ENCODE measurements at places on chromosomes 2 and 18. TPM values are rescaled to one million over a fixed set of nuclear protein-coding genes. Genes with fewer than 3 reads are reported as not detected.

DNA sequence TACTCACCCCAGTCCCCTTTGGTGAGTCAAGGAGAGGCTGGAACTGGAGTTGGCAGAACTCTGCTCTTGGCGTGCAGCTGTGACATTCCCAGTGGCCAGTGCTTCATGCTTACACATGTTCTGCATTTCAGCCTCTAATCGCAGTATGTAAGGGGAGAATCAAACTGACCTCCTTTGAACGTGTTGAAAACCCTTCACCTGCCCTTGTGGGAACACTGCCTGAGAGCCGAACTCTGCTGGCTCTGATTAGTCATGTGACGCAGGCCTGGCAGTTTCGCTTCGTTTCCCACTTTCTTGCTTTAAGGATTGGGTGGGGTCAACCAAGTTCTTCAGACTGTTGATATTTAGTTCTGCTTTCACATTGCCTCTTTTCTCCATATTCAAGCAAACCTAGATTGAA is 173.8 kb upstream of the BCL2L11 start:
- H3K4me1 ChIP-seq, result no peaks in the 10 kb centered on the region
- no peaks in the 10 kb centered on the region for H3K36me3 ChIP-seq
- no peak overlapping the region for H3K27ac ChIP-seq
- H3K27me3 ChIP-seq, result no peaks in the 10 kb centered on the region
- H3K4me3 ChIP-seq, result no peak overlapping the region
- peak; percentile 20 for DNase-seq

GRCh38 chr18:25288340-25288938 is 63.5 kb downstream of the ZNF521 start:
- DNase-seq, result no peak
- no peak overlapping the region for H3K4me3 ChIP-seq
- H3K27ac ChIP-seq, result no peak overlapping the region
- no peaks in the 10 kb centered on the region for H3K36me3 ChIP-seq

- DNase-seq, result no peak
- no peaks in the 10 kb centered on the region for H3K4me1 ChIP-seq
- no peaks in the 10 kb centered on the region for H3K36me3 ChIP-seq
- no peaks in the 10 kb centered on the region for H3K27me3 ChIP-seq
These were observed 328.4 kb downstream of the DYSF start for GRCh38 chr2:71781695-71782228.

GRCh38 chr2:38239452-38239851 is 137.6 kb downstream of the ATL2 start:
- H3K4me3 ChIP-seq, result no peak overlapping the region
- no peaks in the 10 kb centered on the region for H3K36me3 ChIP-seq
- no peak for DNase-seq

DNA sequence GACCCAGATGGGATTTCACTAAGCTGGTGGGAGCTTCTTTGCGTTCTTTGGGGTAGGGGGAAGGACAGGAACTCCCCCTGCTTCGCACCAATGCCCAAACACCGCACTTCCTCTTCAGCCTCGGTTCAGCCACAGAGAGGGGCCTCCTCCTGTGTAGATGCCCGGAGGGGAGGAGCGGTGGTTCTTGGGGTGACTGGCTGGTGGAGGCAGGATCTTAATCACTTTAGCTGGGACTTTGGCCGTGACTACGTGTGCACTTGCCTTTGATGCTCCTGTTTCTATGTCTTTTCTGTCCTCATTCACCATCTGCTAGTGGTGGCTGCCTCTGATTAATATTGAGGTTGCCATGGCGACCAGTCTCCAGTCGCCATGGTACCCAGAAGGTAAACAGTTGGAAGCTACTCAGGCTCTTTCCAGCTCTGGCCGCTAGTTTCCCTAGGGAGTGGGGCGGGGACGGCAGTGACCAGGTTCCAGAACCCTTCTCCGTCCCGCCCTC is 1.9 kb downstream of the CNGA3 start:
- no peaks in the 10 kb centered on the region for H3K36me3 ChIP-seq
- peak; percentile 21 for DNase-seq
- peaks cover 25% of the 10 kb centered on the region for H3K4me1 ChIP-seq

- no peak overlapping the region for H3K27ac ChIP-seq
- H3K4me1 ChIP-seq, result no peaks in the 10 kb centered on the region
- peaks cover 3% of the 10 kb centered on the region for H3K27me3 ChIP-seq
- DNase-seq, result peak; percentile 59
These were observed 22.9 kb downstream of the RBM43 start for GRCh38 chr2:151238527-151239487.

GRCh38 chr18:77124452-77124922 is 8.1 kb downstream of the MBP start:
- H3K27ac ChIP-seq, result peak overlapping the region; percentile 80
- no peaks in the 10 kb centered on the region for H3K27me3 ChIP-seq
- H3K36me3 ChIP-seq, result peaks cover under 1% of the 10 kb centered on the region
- DNase-seq, result peak; percentile 51
- peaks cover 64% of the 10 kb centered on the region for H3K4me1 ChIP-seq
- H3K4me3 ChIP-seq, result no peak overlapping the region

MAL gene
- total RNA-seq, result not detected

ADRA2B gene
- total RNA-seq, result 0.27 TPM

UBE2E3 gene
- total RNA-seq, result 31.6 TPM

C2orf66 gene
- not detected for total RNA-seq

DNAH7 gene
- 0.05 TPM for total RNA-seq

OR6B2 gene
- not detected for total RNA-seq

CHRNG gene
- not detected for total RNA-seq
